HT1080 (cell line): ENCODE measurements at places on chromosomes 3 and 15.

DNA sequence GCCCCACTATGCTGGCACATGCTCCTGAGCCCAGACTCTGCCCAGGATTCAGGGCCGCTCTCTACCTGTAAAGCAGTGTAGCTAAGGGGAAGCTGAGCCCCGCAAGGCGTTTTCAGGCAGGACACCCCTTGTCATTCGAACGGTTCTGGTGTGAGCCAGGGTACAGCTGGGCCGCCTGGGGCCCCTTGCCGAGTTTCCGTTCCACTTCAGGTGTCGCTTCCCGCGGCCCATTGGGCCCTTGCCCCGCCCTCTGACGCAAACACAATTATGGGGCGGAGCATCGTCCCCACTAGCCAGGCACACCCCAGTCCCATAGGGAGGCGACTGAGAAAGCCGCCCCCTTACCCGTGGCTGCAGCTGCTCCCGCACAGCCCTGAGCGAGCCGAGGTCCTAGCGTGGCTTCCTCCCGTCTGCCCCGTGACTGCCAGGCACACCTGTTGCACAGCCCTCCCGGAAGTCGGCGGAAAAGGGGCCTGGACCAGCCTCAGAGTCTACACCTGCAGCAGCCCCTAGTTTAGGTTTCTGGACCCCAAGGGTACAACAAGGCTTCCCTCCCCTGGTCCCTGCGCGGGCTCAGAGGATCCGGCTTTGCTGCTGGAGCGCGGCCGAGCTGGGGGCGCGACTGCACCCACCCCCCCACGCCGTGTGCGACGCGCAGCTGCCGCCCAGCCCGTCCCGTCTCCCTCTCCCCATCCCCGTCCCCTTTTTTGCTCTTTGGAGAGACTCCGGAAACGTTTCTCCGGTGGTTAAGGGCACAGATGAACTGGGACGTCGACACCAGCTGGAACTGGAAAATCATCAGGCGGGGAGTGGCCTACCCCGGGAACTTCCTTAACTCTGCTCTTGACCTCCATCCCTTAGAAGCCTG lies at the start of gene PLSCR2:
TSS of gene PLSCR2 (minus strand) at position 412 of the 868 bp plus-strand sequence. CDS start 9,657 bp downstream, outside the sequence.
- DNase-seq: no peak

DNA sequence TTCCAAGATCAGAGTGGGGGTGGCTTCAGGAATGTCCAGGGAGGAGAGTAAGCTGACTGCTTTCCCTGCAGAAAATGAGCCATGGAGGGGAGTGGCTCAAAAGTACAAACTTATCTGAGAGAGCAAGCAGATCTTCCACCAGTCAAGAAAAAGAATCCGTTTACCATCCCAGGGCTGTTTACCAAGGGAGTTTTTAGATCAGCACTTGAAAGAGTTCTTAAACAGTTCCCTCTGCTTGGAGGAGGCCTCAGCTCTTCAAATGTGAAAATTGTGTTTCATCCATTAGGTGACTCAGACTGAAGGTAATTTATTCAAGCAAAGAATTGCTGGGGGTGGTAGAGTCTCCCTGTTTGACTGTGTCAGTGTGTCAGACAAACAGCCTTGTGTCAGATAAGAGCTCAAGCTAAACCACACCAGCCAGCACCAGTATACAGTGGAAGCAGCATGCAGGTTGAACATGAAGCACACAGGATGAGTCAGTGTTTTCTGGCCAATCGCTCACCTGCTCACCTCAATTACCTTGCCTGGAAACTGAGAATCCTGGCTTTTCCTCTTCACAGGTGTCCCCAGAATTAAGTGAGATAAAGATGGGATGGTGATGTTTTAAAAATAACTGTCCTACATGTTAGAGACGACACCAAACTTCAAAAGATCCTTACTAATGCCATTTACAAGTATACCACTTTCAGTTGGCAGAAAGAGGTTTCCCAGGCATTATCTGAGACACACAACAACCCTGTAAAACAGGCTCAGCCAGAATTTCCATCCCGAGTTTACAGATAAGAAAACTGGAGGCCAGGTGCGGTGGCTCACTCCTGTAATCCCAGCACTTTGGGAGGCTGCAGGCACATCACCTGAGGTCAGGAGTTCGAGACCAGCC lies 21.7 kb downstream of the SH3BP5 start:
- DNase-seq: peak; percentile 85

GRCh38 chr3:174863488-174863887 lies 4.4 kb downstream of the NAALADL2 start:
- no peak for DNase-seq

DNA sequence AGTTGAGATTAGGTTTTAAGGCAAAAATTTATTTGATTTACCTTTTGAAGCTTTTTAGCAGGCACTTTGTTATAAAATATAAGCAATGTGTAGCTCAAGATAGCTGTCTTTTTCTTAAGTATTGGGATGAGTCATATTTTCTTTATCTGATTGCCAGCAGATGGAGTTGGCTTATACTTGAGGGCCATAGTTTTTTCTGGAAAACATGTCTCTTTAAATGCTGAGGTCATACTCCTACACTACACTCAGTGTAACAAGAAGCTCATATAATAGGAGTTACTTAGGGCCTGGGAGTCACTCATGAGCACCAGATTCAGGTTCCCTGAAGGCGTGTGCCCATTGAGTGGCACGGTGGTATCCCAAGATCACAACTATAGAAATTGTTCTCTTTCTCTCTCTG lies 579.8 kb downstream of the EDEM1 start:
- DNase-seq: peak; percentile 23

DNA sequence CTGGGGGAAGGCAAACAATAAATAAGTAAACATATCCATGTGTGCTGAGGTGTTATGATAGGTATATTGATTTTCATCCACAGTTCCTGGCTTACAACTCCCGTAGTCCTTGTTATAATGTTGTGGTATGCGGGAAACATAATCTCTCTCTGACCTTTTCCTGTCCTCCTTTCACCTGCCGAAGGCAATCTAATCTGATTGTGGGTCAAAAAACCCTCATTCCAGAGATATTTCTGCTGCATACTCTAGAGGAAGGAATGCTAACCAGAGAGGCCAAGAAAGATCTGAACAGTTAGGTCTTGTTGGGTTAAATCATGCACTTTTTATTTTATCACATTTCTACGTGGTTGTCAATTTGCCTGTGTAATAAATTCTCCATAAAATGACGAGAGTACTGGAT lies 383.6 kb upstream of the SEMA6D start:
- no peak for DNase-seq
